ENCODE measurements at places on chromosomes 7 and 10.

GRCh38 chr7:156062286-156062685, 250.0 kb upstream of the SHH start:
- no peak for DNase-seq

DNA sequence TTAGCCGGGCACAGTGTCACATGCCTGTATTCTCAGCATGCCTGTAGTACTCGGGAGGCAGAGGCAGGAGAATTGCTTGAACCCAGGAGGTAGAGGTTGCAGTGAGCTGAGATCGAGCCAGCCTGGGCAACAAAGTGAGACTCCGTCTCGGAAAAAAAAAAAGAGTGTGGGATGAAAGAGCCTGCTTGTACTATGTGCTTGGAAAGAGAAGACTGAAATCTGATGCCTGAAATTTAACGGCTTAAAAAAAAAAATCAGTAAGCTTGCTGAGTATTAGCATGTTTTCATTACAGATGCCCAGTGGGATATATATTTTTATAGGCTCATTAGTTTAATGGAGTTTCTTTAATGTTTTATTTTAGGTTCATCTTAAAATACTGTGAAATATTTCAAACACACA, 4.2 kb downstream of the NT5C2 start:
- DNase-seq, result no peak

DNA sequence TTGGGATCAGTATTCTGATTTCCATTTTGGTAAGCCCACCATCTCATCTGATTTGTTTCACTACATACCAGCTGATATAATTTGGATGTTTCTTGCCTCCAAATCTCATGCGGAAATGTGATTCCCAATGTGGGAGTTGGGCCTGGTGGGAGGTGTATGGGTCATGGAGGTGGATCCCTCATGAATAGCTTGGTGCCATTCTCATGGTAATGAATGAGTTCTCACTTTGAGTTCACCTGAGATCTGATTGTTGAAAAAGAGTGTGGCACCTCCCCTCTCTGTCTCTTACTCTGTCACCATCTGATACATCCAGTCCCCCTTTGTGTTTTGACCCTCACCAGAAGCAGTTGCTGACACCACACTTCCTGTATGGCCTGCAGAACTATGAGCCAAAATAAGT, 347.3 kb downstream of the ARL4A start:
- no peak for DNase-seq

GRCh38 chr10:25023278-25023677, 6.9 kb downstream of the THNSL1 start:
- no peak for DNase-seq

GRCh38 chr7:1894313-1894900, 224.3 kb downstream of the ELFN1 start:
- DNase-seq, result no peak

DNA sequence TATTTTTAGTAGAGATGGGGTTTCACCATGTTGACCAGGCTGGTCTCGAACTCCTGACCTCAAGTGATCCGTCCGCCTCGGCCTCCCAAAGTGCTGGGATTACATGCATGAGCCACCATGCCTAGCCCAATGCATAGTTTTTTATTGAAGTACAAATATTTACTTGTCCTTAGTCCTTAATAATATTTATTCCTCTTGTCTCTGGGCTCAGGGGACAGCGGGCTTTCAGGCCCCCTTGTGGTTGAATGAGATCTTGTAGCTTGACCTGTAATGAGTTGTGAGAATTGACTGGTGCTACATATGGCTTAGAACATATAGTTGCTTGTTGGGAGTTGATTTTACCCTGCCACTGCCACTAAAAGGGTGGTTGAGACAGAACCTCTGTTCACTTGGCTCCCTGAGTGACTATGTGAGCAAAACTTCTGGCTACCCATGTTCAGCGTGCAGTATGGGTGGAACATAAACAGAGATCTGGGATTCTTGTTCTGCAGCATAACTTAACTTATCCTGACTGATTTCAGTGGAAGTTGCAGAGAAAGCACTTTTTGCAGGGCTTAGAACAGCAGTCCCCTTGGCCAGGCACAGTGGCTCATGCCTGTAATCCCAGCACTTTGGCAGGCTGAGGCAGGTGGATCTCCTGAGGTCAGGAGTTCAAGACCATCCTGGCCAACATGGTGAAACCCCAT, 14.9 kb downstream of the CCL26 start:
- DNase-seq, result no peak

DNA sequence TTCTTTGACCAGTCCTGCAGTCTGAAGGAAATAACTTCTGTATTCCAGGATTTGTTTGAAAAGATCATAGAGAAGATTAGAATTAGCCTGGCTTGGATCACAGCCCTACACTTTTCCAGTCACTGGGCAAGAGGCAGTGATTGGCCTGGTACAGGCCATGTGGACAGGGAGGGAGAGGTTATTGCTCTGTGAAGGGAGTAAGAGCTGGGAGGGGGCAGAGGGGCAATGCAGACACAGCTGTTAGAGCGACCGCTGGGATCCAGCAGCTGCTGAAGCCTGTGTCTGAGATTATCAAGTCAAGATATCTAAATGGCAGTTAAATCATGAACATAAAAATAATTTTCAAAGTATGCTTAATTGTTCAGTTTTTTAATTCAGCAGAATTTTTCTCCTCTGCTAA, 257.3 kb downstream of the SDK1 start:
- DNase-seq, result no peak

DNA sequence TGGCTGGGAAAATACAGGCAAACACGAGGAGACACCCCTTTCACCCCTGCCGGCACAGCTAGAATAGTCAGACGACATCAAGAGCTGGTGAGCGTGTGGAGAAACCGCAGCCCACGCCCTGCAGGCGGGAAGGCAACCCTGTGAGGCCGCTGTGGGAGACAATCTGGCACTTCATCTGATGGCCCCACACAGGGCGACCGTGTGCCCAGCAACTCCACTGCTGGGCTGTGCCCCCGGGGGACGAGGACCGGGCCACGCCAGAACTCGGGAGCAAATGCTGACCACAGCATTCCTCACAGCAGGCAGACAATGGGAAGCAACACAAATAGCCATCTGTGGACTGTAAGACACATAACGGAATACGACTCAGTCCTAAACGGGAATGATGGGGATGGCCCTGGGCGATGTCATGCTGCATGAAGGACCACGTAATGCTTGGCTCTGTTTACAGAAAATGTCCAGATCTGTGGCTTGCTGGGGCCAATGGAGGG, 58.9 kb downstream of the CFAP46 start:
- no peak for DNase-seq

DNA sequence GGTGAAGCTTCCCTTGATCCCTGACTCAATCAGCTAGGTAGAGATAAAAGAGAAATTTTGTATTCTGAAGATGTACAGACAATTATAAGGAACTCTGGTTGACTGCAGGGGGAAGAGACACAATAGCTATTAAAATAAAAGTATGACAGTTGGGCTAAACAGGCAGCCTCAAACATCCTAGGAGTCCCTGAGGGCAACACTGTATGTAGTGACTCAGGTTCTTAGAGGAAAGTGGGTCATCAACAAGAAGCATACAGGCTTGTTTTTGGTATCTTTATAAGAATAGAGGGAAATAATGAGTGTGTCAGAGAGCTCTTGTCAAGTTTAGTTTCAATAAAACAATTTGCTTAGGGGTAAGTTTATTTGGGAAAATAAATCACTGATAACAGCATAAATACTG, 150.3 kb downstream of the AUTS2 start:
- DNase-seq, result no peak

DNA sequence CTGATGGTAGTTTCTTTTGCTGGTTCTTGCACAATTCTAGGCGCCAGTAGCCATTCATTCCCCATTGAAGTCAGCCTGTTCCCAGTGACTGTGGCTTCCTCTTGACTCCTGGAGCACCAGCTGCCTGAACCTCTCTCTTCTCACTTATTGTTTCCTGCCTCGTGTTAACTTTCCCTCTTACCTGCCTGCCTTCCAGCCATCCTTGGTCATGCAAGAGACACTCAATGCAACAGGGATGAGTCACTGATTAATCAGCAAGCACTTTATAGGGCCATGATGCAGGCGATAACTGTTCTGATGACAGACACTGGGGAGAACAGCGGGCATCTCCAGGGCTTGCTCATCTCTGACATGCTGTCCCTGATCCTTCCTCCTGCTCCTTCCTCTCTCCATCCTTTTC, 122.0 kb downstream of the PLCE1 start:
- no peak for DNase-seq

DNA sequence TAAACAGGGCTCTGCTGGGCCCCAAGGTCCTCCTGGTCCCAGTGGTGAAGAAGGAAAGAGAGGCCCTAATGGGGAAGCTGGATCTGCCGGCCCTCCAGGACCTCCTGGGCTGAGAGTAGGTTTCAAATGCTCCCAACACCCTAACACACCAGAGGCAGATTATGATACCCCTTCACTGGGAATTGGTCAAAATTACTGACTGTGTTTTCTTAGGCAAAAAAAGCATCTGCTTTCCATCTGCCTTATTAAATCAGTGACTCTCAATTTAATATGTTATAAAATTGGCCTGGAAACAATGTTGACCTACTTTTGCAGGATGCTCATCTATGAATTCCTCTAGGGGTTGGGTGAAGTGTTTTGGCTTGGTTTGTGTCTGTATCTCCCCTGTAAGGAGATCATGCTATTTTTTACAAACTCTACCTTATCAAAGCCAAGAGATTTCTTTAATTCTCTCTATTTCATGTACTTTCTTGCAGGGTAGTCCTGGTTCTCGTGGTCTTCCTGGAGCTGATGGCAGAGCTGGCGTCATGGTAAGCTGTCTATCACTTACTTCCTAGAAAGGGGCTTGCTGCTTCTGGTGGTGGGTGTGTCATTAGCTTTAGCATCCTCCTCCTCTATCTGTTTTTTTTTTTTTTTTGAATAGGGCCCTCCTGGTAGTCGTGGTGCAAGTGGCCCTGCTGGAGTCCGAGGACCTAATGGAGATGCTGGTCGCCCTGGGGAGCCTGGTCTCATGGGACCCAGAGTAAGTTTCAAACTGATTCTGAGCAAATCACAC, 15.9 kb downstream of the COL1A2 start:
- no peak for DNase-seq

- DNase-seq, result no peak
These were observed 24.4 kb downstream of the ZNF775 start for GRCh38 chr7:150403376-150404171.

DNA sequence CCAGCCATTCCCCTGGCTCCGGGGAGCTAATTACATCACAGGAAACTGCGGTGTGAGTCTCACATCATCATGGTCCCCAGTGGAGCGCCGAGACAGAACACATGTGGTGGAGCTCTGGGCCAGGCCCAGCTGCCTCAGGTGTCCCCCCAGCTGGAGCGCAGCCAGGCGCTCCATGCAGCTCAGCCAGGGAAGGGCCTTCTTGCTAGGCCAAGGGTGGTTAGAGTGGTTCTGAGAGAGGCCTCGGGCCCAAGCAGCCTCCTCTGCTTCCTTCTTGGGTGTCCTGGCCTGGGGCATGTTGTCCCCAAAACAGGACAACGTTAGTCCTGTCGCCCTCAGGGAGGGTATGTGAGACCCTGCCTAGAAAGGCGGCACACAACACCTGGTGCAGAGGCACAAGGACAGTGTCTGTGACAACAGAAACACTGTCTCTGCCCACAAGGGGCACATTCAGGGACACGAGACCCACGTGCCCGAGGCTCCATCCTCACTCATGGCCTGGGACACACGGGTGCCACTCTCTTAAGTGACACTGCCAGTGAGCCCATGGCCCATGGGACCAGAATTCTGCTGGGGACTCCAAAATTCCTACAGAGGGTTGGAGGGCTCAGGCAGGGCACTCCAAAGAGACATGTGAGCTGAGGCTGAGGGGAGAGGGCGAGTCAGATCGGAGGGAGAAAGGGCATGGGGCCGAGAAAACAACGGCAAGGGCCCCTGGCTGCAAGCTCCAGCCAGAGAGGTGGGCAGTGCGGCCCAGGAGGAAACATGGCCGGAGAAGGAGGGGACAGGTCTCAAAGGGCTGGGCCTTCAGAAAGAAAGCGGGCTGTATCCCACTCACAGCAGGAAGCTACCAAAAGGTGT, 37.0 kb upstream of the RET start:
- peak; percentile 39 for DNase-seq

DNA sequence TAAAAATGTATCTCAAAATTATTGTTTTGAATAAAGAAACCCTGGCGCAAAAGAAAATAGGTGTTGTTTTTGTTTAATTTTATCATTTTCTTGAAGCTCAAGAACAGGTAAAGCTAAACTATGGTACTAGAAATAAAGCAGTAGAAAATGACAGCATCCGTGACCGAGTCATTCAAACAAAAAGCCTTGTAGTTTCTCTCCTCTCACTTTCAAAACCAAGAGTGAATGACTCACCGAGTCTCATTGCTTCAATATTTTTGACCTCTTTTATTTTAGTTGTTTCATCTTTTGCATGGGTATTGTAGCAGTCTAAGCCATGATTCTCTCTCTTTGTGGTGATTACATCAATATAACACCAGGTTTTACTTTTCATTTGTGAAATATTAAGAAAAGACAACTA, 396.5 kb downstream of the POM121L12 start:
- DNase-seq, result no peak

DNA sequence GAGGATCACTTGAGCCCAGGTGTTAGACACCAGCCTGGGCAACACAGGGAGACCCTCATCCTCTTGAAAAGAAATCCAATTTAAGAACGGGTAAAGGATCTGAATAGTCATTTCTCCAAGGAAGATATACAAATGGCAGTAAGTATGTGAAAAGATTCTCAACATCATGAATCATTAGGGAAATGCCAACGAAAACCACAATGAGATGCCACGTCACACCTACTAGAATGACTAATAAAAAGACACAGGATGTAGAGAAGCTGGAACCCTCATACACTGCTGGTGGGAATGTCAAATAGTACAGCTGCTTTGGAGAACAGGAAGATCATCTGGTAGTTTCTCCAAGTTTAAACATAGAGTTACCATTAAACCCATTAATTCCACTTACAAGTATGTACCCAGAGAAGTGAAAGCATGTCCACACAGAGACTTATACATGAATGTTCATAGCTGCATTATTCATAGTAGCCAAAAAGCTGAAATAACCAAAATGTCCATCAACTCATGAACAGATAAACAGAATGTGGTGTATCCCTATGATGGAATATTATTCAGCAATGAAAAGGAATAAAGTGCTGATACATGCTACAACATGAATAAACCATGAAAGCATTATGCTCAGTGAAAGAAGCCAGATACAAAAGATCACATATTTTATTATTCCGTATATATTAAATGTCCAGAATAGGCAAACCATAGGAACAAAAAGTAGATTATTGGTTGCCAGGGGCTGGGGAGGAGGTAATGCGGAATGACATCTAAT, 13.1 kb upstream of the ZMIZ2 start:
- no peak for DNase-seq

All from H1 (cell line).